ENCODE measurements at places on chromosomes 5 and 9.

- DNase-seq, result no peak
Observed at GRCh38 chr9:126483468-126484073, 130.2 kb upstream of the LMX1B start.

DNA sequence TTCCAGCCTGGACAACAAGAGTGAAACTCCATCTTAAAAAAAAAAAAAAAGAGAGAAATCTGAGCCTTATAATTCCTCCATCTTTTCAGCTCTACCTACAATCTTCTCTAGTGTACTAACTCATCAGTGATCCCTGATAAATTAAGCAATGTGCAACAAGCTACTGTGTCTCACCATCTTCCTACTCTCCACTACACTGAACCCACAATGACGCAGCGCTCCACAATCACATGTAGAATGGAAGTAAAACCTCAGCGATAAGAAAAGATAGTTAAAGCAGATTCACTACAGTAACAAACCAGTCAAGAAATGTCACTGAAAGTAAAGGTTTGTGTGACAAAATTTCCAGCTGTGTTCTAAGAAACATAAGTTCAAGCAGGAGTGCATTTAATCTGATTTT is 13.5 kb downstream of the ABCA1 start:
- no peak for DNase-seq

GRCh38 chr5:106489004-106489403 is 1181.7 kb downstream of the EFNA5 start:
- DNase-seq, result no peak

DNA sequence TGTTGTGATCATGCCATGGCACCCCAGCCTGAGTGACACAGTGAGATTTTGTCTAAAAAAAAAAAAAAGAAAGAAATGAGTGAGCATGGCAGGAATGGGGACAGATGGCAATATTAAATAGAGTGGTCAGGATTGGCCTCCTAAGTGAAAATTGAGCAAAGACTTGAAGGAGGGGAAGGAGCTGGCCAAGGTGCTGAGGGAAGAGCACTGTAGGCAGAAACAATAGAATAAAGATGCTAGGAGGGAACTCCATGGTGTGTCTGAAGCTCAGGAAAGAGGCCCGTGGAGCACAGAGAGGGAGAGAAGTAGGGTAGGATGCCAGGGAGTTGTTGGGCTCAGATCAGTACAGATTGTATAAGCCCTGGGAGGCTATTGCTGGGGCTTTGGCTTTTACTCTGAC is 64.4 kb upstream of the PCAT7 start:
- DNase-seq, result no peak

DNA sequence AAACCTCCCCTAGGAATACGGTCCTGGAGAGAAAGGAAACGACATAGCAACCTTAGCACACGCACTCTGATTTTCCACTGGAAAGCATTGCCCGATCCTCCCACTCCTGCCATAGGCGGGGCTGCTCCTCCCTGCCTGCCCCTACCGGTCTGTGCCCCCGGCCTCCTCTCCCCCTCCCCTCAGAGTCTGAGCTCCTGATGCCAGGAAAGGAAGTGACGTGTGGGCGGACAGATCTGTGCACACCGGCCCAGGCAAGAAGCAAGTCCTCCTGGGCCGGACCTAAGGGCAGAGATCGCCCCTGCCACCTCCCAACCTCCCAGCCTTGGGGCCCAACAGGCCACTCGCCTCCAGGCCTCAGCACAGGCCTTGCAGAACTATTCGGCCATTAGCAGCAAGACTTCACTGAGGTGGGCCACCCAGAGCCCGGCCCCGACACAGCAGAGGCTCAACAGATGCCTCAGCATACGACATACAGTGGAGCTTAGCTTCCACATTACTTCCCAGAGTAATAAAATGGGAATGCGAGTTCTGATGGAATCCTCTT is 7.2 kb downstream of the NINJ1 start:
- DNase-seq, result no peak

DNA sequence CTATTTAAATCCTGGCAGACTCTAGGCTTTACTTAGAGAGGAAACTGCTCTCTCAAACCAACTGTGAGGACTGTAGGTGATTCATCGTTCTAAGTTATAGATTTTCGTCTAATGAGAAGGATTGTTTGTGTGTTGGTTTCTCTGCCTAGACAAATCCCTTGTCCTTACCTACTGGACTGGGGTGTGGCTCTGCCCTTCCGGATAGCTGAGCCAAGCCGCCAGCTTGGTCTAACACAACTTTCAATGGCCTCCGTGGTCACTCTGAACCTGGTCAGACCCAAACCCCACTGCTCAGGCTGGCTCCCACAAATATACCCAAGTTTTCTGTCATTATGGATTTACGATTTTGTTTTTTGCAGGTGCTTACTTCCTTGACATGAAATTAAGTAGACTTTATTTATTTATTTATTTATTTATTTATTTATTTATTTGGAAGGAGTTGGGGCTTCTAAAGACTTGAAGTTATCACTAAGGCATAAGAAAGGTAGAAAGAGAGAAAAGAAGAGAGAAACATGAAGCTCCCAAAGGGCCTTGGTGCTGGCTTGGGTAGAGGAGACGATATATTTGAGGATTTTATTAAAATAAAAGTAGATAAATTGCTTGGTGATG is 19.0 kb downstream of the CARTPT start:
- DNase-seq, result no peak

DNA sequence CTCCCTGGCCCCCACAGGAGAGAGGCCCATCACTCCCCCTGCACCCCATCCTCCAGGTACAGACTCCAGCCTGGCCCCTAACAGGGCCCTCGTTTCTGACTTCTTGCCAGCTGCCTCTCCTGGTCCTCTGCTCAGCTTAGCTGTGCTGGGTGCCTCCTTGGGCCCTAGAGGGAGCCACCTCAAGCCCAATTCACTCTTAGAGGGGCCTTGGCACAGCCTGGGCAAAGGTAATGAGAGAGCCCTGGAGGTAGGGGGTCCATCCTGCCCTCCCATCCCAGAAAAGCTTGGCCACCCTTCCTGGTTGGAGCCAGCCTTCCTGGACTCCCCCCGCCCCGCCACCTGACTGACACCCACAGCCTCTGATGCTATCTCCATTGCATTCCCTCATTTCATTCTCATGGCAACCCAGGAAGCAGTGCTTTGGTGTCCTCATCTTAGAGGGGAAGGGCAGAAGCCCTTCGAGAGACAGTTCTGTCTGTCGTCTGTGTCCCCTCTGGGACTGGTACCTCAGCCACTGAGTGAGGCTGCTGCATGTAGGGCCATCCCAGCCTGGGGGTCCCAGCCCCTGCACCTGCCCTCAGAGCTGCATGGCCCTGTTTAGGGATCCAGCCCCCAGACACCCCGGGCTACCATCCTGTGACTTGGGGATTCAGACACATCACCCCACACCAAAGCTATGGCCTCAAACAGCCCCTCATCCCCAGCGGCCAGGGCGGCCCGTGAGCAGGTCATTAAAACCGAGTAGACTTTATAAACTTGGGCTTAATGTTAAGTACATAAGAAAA is 95.5 kb downstream of the BARX1 start:
- DNase-seq, result no peak

- no peak for DNase-seq
Observed at GRCh38 chr9:82938426-82939218, 124.3 kb downstream of the RASEF start.

GRCh38 chr5:126066836-126067235 is 356.4 kb upstream of the GRAMD2B start:
- no peak for DNase-seq

DNA sequence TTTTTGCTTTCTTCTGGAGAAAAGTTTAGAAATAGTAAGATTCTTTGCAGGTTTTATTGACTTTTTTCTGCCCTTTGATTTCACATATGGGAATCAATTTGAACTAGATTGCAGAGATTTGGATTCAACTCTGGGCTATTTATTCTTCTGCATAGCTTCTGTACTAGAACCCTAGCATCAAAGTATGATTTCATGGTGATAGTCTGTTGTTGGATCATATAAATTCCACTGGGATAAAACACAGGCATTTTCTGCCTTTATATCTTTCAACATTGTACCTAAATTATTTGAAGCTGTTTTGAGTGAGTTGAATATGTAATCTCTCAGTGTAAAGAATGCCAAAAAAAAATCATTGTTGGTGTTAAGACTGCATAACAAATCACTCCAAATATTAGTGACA is 458.4 kb upstream of the MPDZ start:
- DNase-seq, result no peak

DNA sequence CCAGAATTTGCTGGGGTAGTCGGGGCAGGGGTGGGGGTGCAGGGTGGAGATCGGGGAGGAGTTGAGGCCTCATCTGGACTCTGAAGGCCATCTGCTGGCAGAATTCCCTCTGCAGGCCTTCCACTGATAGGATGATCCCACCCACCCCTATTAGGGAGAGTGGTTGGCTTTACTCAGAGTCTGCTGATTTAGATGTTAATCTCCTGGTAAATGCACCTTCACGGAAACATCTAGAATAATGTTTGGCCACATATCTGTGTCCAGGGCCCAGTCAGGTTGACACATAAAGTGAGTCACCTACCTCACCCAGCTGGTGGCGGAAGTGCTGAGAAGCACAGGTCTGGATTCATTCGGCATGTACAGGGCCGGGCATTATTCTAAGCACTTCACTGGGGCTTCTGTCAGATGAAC is 50.0 kb downstream of the DAPK1 start:
- DNase-seq, result peak; percentile 90

DNA sequence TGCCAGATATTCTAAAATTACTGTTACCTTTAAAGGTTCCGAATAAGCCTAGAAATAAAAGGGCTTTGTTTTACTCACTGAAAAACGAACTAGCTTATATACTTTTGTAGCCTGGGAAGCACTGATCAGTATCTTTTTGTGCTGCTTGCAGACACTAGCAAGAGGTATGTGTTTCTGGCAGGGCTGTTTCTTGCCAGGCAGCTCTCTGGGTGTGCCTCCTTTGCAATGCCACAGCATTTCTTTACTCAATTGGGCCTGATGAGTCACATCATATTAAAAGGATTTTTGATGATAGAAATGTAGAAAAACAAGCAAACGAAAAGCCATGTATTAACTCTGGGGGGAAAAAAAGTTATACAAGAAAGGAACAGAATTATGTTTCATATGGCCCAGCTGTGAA is 35.6 kb downstream of the CD180 start:
- peak; percentile 63 for DNase-seq

DNA sequence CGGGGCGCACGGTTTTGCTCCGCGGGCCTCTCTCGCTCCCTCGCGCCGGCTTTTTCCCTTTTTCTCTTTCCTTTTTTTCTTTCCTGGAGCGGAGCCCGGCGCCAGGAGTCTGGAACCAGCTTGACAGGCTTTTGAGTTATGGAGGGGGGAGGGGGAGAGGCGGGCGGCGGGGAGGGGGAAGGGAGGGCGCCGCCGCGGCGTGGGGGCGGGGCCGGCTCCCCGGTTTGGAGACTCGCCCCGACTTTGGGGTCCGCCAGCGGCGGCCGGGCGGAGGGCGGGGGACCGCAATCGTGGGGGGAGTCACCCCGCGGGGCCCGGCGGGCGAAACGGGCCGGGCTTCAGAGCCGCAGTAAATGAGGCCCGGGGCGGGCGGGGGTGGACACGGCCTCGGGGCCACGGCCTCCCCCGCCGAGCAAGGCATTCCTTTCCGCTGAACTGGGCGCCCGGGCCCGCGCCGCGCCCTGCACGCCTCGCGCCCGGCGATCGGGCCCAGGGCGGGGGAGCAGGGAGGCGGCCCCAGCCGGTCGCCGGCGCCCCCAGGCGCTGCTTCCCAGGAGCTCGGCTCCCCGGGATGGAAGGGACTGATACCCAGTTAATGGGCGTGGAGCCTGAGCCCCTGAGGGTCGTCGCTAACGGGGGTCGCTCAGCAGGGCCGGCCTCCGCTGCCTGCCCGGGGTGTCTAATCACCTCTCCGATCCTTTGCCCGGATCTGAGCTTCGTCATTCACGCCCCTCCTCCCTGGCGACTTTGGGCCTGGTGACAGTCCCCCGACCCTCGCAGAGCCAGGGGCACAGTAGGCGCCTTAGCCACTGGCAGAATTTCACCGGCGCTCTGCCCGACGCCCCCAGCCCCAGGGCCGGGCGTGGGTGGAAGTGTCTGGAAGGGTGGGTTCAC is 138.1 kb downstream of the C9orf50 start:
- DNase-seq, result peak; percentile 95

DNA sequence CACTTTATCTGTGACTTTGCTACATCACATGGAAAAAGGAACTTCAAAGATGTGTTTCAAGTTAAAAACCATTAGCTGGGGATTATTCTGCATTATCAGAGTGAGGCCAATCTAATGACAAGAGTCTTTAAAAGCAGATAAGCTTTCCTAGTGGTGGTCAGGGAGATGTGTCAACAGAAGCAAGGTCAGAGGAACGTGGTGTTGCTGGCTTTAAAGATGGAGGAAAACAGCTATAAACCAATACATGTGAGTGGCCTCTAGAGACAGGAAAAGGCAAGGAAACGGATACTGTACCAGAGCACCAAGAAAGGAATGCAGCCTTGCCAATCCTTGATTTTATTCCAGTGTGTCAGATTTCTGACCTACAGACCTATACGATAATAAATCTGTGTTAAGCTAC is 204.2 kb downstream of the TAF11L14 start:
- no peak for DNase-seq

DNA sequence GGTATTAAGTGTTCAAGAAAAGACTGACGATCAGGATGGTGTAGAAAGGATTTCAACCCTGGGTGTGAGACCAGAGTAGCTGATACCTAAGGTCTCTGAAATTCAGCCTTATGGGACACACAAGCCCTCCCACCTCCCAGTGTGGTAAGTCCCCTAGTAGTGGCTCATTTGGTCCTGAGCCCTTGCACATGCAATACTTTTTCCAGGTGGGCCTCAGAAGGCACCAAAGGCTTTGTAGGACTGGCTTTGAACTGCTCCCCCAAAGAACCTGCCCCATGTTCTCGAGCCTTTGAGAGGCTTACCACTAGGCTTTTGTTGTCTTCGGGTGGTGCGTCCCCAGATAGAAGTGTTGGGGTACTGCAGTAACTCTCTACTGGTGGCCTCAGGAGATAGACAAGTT is 803 bp downstream of the GARIN3 start:
- no peak for DNase-seq

- DNase-seq, result peak; percentile 18
Observed at GRCh38 chr5:104018299-104018698, 455.7 kb upstream of the NUDT12 start.

GRCh38 chr5:162128117-162128516 is 60.5 kb downstream of the GABRG2 start:
- no peak for DNase-seq

- peak; percentile 78 for DNase-seq
Observed at GRCh38 chr9:37100327-37100726, 20.0 kb upstream of the ZCCHC7 start.

DNA sequence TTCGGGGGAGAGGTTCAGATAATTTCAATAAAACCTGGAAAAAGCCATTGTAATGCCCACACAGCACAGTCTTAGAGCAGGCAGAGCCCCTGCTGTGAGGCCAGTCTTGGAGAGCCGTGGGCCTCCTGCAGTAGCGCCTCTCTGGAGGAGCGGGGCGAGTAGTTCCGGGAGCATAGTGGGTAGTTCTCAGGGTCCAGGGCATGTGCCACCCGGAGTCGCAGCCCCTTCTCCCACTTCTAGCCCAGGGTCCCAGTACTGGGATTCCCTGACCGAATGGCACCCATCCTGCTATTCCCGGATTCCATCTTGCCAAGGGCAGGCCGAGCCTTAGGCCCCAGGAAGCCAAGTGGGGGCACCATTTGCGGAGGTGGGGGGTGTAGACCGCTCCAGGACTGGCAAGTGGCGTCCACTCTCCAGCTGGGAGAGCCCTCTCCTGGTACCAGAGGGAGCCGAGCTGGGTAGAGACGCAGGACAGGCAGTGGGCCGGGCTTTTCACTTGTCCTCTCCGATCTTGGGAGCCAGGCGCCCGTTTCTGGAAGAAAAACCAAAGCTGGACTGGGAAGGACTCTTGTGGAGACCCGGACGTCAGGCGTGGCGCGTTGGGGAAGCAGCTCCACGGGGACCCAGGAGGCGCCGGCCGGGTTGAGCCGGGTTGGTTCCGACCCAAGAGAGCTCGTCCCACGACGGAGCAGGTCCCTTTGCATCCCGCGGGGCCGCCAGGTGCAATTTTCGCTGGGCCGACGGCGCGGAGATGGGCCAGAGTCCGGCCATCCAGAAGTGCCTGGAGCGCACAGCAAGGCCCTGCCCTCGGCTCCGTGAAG is 12.1 kb downstream of the PROP1 start:
- DNase-seq, result no peak
